Cerebellar nuclear complex (tissue), 1 donor: ENCODE measurements at places on chromosomes 11 and 22.

- DNase-seq: no peak
Observed at GRCh38 chr11:130088217-130088616, 18.5 kb downstream of the APLP2 start.

GRCh38 chr22:24002272-24002671 lies 3.0 kb downstream of the GSTT4 start:
- DNase-seq: no peak

DNA sequence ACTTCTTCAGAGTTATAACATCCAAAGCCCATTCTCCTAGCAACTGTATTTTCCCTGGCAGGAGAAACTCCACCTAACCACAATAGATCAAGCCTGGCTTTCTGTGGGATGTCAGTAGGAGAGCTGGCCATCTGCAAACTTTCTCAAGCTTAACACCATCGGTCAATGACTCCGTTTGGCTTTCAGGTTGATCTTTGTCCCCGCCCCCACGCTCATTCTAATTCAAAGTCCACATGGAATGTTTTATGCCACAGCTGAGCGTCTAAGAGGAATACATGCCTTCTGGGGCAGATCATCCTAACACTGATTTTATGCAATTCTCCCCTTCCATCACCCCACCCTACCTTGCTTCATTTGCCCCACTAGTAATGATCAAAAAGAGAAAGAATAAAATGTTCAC lies 4.8 kb downstream of the GVQW3 start:
- no peak for DNase-seq

DNA sequence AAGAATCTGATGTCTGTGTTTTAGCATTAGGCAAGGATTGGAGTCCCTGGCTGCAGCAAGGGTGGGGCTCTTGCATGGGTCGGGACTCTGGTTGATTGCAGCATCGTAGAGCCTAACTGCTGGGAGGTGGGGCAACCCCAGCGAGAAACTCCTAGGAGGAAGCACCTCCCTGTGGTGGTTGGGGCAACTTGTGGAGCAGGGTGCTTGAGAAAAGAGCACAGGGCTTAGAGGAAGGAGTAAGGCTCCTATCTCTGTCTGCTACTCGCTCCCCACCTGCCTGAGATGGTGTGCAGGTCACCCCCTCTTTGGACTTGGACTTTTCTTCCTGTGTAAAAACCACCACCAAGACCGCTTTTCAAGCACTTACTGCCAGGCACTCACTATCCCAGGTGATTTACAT lies 15.6 kb downstream of the SREBF2 start:
- DNase-seq: no peak

GRCh38 chr22:46159212-46159611 lies 8.9 kb downstream of the PPARA start:
- DNase-seq: no peak

- no peak for DNase-seq
Observed at GRCh38 chr22:46247443-46247975, 2.6 kb downstream of the CDPF1 start.

- DNase-seq: no peak
Observed at GRCh38 chr22:43670513-43670912, 141.6 kb downstream of the EFCAB6 start.

DNA sequence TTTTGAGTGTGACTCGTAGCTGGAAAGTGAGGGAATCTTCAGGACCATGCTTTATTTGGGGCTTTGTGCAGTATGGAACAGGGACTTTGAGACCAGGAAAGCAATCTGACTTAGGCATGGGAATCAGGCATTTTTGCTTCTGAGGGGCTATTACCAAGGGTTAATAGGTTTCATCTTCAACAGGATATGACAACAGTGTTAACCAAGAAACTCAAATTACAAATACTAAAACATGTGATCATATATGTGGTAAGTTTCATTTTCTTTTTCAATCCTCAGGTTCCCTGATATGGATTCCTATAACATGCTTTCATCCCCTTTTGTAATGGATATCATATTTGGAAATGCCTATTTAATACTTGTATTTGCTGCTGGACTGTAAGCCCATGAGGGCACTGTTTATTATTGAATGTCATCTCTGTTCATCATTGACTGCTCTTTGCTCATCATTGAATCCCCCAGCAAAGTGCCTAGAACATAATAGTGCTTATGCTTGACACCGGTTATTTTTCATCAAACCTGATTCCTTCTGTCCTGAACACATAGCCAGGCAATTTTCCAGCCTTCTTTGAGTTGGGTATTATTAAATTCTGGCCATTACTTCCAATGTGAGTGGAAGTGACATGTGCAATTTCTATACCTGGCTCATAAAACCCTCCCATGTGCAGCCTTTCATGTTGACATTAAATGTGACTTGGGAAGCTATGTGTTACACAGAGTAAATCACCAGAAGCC lies 11.0 kb downstream of the OR51E1 start:
- DNase-seq: no peak

DNA sequence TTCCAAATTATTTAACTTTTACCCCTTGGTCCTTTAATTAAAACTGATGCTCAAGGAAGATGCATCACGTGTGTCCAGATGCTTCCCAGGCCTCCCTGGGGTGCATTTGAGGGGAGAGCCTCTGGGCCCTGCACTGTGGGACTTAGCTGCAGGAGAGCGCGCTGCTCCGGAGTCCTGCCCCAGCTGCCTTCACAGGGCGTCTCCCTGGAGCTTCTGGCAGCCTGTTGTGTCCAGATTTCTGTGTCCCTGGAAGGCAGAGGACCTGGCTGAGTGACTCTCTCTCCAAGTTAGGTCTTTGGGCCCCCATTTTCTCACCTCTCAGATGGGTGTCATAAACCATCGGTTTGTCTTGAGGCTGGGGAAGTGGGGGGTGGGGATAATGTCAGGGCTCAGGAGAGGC lies 3.0 kb downstream of the ARHGAP8 start:
- DNase-seq: no peak

- no peak for DNase-seq
Observed at GRCh38 chr22:38700270-38700788, 414 bp downstream of the JOSD1 start.

- no peak for DNase-seq
Observed at GRCh38 chr11:92827132-92827531, 142.3 kb upstream of the MTNR1B start.

DNA sequence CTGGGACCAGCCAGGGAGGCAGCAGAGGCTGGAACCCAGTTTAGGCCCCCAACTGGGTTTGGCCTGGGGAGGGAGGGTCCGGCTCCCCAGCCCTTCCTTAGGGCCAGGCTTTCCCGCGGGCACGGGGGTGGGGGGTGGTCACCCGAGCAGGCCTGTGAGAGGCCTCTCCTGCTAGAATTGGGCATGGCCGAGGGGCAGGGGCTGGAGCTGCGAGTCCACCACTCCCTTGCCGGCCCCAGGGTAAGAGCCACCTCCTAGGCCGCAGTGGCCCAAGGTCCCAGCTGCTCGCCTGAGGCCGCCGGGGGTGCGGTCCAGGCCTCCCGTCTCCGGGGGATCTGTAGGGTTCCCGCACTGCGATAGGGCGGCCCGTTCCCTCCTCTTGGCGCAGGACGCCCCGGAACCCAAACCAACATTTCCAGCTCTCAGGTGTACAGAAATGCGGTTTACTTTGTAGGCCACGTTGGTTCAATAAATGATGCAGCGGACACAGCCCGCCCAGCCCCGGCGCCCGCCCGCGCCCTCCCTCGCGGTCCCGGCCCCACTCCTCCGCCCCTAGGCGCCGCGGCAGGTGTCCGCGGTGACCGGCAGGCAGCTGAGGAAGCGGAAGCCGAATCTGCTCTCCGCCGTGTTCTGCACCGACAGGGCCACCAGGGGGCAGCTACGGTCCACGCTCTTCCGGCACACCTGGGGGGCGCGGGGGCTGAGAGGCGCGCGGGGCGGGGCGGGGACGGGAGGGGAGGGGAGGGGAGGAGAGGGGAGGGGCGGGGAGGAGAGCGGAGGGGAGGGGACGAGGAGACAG lies 5.9 kb downstream of the LMNTD2 start:
- DNase-seq: no peak
